NCI-H1105 (cell line): ENCODE measurements at places on chromosomes 7 and 10.

DNA sequence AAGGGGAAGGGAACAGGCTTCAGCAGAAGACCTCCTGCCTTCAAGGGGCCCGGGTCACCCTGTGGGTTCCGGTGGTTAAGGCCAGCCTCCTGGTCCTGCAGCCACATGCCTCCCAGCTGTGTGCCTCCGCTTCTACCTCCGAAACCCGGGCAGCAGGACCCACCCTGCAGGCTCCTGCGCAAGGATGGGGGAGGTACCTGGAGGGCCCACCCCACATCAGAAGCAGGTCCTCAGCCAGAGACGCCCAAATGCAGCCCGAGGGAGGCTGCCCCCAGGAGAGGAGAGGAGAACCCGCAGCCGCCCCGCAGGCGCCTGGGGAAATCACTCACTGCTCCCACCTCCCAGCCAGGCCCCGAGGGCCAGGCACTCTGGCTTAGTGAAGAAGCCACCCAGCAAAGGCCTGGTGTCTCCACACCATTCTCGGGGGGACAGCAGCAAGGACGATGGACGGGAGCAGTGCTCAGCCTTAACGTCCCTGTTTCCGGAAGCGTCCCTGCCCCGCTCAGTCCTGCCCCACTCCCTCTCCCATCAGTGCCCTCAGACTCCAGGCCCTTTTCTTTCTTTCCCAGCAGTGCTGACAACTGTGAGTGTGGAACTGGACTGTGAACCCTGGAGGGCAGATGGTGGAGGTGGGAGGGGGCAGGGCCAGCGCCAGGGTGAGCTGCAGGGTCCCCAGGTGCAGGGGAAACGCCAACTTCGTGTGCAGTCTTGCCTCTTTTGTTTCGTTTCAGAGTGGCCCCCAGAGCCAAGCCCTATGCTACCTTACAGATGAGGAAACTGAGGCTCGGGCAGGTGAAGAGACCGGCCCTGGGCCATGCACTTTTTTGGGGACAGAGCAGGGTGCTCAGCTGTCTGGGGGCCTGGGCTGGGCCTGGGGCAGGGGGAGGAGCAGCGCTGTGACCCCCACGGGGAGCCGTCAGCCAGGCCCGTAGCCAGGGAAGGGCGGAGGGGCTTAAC, 138.0 kb downstream of the FAM53B start:
- DNase-seq: no peak

DNA sequence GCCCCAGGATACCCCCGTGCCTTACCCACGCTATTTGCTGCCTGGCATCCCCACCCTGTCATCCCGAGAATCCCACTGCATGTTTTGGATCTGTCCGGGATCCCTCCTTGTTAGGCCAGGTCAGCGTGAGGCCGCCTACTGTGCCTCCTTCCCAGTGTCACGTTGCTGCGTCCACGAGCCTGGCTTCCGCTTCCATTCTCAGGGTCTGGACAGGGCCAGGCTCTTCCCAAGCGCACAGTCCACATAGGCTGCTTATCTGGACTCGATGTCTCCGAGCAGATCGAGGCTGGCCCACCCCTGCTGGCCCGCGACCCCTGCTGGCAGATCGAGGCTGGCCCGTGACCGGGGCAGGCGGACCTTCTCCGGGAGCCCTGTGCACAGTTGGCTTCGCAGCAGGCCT, 27.1 kb downstream of the FOXK1 start:
- DNase-seq: no peak

- no peak for DNase-seq
Measured at GRCh38 chr10:82980321-82980720, 1105.3 kb downstream of the NRG3 start.

DNA sequence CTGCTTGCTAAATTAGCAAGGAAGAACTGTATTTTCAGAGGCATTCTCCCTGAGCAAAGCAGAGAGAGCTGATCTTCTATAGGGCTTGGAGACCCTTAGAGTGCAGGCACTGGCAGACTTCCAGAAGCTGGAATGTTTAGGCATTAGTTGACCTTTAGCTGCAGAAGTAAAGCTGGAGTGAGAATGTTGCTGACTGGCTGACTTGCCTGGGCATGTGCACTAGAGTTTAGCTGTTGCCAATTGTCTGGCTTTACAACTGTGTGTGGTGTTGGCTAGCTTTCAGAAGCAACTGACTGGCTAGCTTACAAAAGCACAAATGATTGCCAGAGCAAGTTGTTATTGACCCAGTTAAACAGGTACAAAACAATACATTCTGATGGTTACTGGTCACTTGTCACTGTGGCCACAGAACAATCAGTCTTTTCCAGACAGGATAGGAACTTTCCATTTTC, 25.1 kb downstream of the FAM13C start:
- DNase-seq: peak; percentile 79

DNA sequence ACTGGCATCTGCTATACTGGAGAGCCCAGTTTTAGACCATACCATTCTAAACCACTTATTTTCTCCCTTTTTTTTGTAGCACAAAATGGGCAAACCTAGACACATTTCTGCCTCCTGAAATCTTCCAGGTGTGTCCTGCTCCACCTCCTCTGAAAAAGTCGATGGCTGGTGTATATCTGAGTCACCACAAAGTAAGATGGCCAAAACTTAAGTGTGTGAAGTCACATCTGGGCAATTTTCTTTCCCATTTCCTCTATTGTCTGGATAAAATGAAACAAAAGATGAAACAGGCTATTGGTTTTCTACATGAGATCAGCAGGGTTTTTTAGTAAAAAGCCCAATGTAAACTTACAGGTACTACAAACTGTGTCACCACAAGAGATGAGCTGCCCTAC, 65.5 kb downstream of the OSBPL3 start:
- no peak for DNase-seq

DNA sequence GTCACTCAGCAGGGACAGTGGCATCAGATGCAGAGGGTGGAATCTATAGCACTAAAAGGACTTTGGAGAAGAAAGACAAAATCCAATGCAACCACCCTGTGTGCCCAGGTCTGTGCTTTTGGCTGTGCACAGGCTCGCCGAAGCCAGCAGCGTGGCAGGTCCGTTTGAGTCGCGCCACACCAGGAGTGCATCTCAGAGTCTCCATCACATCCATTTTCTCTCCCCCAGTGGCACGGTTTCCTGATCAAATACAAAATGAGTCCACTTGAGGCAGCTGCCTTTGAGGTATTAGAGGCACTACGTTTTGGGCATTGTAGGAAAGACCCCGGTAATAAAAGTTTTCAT, 23.4 kb upstream of the PROSER2 start:
- no peak for DNase-seq

- no peak for DNase-seq
Measured at GRCh38 chr10:7135188-7135587, 275.6 kb downstream of the SFMBT2 start.

DNA sequence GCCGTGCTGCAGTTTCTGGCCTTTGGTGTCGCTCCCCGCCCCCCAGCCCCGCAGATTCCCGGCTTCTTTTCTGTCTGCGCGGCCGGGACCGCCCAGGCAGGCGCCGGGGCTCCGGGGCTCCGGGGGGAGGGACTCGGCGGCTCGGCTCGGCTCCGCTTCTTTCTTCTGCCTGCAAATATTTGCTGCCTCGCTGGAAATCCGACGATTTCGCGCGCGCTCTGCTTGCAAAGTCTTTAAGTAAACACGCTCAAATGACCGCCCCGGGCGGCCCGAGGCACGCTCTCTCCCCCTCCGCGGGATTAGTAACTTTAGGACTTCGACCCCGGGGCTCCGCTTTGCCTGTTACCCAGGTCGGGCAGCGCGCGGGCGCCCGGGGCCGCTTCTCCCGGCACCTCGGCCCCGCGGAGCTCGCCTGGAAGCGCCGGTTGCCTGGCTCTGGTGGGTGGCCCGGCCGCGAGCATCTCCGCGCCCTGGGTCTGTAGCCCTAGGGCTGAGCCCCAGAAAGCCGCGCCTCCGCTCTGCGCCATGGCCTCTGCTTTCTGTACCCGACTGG, 3.9 kb upstream of the GATA3 start:
- no peak for DNase-seq

GRCh38 chr10:91071786-91072185, 148.7 kb upstream of the PCGF5 start:
- no peak for DNase-seq

GRCh38 chr7:36047091-36047658, 105.9 kb upstream of the EEPD1 start:
- no peak for DNase-seq

DNA sequence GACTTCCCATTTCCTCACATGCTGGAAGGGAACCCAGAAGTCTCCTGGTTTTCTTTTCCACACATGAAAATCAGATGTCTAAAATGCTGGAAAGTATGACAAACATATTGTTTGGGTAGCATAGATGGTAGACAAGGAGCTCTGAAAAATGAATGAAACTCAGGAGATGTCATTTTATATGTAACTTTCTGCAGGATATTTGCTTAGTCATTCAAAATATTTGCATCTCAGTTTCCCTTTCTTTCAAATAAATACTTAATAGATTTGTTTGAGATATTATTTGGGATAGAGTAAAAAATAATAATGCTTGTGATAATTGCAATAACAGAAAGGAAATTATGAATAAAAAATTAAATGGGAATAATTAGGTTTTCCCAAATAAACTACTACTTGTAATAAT, 298.9 kb upstream of the ADARB2 start:
- DNase-seq: no peak

DNA sequence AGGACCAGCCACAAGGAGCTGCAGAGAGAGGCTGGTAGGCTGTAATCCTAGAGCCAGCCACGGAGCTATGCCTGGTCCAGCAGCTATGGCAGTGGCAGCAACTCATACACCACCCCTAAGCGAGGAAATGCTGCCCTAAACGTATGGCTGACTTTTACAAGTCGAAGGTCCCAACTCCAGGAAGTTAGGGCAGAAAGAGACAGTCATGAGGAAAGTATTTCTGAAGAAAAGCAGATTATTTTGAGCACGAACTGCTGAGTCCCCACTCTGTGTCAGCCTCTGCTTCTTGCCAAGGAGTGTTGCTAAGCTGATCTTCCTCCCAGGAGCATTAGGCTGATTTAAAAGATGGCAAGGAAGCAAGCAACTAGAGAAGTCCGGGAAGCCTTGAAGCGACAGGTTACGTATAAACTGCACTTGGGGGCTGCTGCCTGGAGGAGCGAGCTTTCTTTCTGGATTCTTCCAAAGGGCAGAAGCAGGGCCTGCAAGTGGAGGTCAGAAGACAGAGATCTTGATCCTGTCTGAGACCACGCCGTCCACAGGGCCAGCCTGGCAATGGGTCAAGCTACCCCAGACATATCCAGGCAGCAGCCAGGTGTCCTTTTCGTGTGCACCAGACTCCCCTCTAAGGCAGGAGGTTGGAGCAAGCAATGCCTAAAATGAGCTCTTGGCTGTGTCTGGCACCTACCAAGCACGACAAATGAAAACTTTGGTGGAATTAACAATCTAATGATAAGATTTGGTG, 39.4 kb downstream of the PLXNA4 start:
- DNase-seq: no peak

- DNase-seq: no peak
Measured at GRCh38 chr10:27542812-27543211, 38.7 kb downstream of the RAB18 start.
